ENCODE measurements at places on chromosomes 2 and 18.

GRCh38 chr18:52386306-52386705 lies 46.3 kb downstream of the DCC start:
- no peak for DNase-seq

DNA sequence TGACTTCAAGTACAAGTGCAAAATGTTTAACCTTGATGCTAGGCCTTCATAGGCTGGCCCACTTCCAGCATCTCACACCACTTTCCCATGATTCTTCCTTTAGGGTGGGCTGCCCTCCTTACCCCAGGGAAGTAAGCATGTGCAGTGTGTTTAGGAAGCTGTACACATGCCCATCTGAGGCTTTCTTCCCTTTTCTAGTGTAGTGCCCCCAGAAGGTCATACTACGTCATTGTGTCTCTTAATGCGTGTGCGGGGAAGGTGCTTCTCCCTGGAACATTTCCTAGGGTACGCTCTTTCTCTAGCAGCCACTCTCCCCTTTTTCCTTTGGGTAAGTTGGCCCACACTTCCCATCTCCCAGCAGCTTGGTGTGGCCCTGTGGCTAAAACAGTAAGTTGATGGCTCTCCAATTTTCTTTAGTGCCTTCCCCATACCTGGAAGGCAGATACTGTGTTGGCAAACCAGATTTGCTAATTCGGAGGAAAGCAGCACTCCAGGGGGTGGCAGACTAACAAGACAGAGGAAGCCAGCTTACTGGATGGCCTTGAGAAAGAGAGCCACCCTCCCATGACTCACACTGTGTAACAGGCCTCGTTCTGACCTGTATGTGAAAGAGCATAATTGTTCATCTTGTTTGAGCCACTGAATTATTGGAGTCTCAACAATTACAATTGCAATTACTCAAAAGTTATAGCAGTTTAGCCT lies 1.1 kb upstream of the SULT6B1 start:
- no peak for DNase-seq

- DNase-seq: no peak
Measured at GRCh38 chr2:156573710-156574109, 137.5 kb downstream of the GPD2 start.

- DNase-seq: no peak
Measured at GRCh38 chr2:107553539-107553938, 273.2 kb upstream of the RGPD4 start.

DNA sequence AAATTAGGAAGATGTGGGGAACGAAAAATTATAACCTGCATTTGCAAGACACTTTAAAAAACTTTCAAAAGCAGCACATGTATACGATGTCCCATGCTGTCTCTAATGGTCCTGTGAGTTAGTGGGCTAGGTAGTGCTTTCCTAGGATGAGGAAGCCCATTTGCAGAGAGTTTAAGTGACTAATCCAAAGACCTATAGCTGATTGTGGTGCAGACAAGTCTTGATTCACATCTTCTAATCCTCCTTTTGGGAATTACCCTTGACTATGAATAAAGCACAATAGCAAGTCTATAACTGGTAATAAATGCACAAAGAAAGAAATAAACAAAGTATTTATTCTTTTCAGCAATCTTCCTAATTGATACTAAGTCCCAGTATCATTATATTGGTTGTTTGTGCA lies 234.6 kb upstream of the FANCL start:
- DNase-seq: no peak

DNA sequence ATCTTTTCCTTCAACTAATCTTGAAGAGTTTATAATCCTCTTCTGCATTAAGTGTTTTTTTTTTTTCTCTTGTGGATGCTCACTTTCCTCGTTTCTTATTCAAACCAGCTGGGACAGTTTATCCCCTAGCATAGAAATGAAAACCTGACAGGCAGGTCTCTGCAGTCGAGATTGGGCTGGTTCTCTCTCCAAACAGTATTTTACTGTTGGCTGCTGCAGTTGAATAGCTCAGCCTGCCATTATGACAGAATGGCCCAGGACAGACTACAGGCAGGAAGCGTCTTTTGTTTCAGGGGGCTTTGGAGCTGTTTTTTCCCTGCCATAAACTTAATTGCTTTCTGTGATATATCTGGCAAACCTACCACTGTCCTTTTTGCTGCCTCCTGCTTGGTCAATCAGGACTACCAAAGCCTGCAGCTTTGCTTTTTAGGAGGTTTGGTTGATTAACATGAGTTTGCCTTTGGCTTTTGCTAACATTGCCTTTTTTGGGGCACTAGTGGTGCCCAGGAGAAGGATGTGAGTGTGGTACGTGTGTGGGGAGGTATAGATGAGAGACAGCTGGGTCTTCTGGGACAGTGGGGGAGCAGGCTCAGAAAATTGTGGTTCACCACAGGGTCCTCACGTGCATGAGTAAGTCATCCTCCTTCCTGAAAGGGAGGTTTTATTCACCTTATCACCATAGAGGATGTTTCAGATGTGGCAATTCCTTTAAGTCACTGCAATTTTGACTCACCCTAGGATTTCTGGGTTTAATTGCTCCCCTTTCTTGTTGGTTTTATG lies 128.7 kb downstream of the LYPD6B start:
- DNase-seq: peak; percentile 33

DNA sequence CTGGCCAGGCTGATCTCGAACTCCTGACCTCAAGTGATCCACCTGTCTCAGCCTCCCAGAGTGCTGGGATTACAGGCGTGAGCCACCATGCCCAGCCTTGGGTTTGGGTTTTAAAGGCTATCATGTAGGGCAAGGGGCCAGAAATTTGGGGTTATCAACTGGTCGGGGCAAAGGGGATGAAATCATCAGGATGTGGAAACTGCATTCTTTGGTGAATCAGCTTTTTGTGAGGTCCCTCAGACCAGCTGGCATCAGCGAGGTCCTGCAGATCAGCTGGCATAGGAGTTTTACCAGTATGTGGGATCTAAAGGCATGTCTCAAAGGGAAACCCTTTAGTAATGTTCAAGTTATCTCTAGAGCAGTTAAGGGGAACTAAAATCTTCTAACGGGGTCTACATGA lies 6.4 kb upstream of the GEMIN6 start:
- DNase-seq: no peak

GRCh38 chr18:48540251-48541025 lies 1.6 kb downstream of the CTIF start:
- peak; percentile 34 for DNase-seq

GRCh38 chr2:152730591-152731333 lies 12.3 kb downstream of the ARL6IP6 start:
- peak; percentile 81 for DNase-seq

DNA sequence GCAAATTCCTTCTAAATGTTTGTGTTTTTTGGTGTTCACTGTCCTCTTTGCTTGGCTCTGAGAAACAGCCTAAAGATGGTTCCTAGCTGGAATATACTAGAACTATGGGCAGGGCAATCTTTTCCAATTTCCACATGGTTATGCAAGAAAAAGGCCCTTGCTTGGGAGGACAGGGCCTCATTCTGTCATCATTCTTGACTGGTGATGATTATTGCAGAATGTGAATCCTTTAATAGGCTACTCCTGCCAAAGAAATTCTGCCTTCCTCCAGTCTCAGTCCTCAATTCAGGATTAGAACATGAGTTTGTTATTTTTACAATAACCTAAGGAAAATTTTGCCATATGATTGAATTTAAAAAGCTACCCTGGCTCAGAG lies 218.7 kb downstream of the HNMT start:
- no peak for DNase-seq

DNA sequence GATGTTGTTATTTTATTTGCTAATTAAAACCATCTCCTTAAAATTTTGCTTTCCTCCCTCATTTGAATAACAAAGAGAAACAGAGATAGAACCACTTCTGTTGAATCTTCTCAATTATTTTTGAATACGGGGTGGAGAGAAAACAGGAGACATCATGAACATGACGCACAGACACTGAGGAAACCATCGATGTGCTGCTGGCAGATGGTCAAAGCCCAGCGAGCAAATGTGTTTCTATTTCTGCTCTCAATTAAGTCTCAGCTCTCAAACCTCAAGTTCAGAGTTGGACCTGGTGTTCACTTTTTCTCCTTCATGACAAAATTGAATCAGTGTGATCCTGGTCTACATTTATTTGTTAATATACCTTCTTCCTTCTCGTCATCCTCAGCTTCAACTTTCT lies 36.1 kb upstream of the TWIST2 start:
- no peak for DNase-seq

DNA sequence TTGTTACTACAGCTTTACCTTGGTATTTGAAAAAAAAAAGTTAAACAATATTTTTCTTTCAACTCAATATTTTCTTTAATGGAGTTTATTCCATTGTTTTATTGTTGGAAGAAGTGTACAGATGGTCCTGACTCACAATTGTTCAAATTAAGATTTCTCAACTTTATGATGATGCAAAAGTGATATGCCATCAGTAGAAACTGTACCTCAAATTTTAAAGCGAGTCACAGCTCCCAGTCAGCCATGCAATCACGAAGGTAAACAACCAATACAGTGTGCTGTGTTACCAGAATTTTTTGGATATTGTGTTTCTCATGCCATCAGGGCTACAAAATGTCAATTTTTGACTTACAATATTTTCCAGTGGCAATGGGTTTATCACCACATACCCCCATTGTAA lies 54.0 kb upstream of the COL5A2 start:
- DNase-seq: no peak

DNA sequence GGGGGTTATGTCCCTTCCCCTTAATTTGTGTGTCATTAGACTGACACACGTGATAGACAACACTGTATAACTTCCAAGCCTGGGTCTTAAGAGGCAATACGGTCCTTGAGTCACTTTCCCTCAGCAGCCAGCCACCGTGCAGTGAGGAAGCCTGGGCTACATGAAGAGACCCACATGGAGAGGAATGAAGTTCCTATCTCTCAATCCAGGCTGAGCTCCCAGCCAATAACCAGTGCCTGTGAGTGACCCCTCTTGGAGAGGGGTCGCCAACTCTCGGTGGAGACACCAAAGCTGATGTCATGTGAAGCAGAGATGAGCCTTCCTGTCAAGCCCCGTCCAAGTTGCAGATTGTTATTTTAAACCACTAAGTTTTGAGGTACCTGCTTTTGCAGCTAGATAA lies 5.7 kb upstream of the WDSUB1 start:
- no peak for DNase-seq

- peak; percentile 21 for DNase-seq
Measured at GRCh38 chr2:39379643-39380524, 57.2 kb downstream of the MAP4K3 start.

- DNase-seq: no peak
Measured at GRCh38 chr2:19409046-19409445, 50.6 kb upstream of the OSR1 start.

DNA sequence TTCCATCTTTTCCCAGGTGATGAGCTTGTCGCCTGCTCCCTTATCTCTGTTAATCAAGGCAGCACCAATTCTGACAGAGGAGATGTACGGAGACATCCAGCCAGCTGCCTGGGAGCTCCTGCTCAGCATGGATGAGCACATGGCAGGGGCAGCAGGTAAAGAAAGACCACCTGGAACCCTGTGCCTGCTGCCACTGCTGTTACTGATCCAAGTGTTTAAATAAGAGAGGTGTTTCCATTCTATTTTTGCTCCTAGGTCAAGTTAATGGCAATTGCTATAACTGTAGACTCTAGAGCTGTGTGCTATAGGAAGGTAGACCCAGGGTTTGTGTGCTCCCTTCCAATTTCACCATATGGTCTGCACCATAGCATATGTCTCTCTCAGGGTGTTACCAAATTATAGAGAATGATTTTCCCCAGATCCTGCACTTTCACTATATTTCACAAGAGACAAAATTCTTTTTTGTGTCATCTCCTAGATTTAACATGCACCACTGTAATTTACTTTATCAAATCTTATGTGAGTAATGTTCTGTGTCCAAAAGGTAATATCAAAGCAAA lies 88.6 kb upstream of the RPE start:
- DNase-seq: no peak

DNA sequence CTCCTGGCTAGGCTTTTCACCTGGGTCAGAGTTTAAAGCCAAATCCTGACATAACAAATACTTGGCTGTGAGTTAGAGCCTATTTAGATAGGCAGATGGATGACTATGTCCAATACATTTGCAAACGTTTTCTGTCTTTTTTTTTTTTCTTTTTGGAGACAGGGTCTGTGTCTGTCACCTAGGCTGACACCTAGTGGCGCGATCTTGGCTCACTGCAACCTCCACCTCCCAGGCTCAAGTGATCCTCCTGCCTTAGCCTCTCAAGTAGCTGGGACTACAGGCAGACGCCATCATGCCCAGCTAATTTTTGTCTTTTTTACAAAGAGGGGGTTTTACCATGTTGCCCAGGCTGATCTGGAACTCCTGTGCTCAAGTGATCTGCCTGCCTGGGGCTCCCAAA lies 124.8 kb downstream of the DYM start:
- no peak for DNase-seq

- DNase-seq: peak; percentile 39
Measured at GRCh38 chr2:225013425-225014365, 28.6 kb downstream of the DOCK10 start.

GRCh38 chr2:169824373-169825333 lies at the start of gene METTL5:
METTL5 (minus strand) TSS chr2:169824905; CDS start chr2:169824597, 308 bp downstream.
- DNase-seq: peak; percentile 69

DNA sequence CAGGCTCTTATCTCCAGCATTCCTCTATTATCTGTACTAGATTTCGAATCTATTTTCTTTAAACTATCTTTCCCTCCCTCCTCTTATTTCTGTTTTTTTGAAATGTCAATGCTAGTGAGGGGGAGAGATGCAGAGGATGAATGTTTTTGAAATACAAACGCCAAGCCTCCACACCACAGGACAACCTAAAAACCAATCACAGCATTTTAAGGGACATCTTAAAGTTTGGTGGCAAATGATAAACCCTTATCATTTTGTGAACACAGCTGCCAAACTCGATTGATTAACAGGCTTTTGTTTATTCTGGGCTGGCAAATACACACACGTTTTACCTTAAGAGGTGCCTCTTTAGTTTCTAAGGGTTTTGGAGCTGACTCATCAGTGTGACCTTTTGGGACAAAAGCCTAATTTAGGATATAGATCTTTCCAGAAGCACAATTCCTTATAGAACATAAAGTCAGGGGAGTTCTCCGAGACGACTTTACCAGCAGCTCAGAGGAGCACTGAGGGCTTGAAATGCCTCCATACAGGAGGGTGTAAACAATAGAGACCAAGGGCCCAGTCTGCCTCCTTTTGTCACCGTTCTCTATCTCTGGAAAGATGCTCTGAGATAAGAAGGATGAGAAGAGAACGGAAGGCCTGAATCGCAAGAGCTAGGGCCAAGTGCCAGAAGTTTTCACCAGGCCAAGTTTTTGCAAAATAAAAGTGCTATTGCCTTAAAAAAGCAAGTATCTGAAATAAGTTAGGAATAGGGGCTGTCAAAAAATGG lies 4.2 kb upstream of the MEIS1 start:
- no peak for DNase-seq

- DNase-seq: no peak
Measured at GRCh38 chr2:104649866-104650265, 204.0 kb upstream of the POU3F3 start.
